GM19239 (cell line): ENCODE measurements at places on chromosomes 6 and 20.
A peak's percentile ranks its signal among the peaks of the same experiment; 100 is the strongest.

GRCh38 chr20:22920898-22921297 lies 114.2 kb upstream of the SSTR4 start:
- DNase-seq = no peak

- DNase-seq = no peak
These were observed 15.0 kb downstream of the ADNP start for GRCh38 chr20:50916257-50916656.

GRCh38 chr6:146578054-146578453 lies 20.7 kb upstream of the ADGB start:
- DNase-seq = no peak

- peak; percentile 83 for DNase-seq
These were observed at the start of gene ZNF512B for GRCh38 chr20:63969838-63970713. TSS of gene ZNF512B (minus strand) at chr20:63969930. CDS start at chr20:63967950, 1,980 bp downstream.

DNA sequence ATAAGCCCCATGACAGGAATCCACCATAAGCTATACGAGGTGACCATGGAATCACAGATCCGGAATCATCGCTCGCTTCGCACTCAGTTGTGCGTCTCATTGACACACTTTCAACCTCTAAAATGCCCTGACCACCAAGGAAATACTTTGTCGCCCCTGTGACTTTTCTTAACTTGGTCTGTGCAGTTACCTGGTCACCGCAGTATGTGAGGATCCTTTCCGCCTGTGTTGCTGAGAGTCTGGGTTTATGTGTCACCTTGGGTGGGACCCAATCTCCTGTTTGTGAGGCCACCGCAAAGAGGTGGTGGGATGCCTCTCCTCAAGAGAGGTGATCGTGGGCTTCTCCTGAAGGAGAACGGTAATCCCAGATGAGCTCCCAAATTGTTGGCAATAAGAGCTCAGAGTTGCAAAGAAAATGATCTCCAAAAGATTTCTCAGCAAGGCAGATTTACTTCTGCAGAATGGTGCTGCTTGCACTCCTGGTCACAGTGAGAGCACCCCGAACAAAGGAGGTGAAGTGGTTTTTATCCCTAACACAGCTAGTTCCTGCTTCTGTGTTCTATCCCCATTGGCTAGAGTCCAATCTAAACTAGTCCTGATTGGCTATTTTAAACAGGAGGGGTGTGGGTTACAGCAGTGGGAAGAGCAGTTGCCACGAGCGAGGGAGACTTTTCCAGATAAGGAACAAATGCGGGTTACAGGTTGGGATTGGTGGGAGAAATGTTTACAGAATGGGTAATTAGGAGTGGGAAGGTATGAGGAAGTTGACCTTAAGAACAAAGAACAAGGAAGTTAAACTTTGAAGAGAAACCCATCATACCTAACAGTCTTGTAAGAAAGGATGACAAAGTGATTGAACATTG lies 9.1 kb upstream of the ZNFX1 start:
- DNase-seq = no peak

DNA sequence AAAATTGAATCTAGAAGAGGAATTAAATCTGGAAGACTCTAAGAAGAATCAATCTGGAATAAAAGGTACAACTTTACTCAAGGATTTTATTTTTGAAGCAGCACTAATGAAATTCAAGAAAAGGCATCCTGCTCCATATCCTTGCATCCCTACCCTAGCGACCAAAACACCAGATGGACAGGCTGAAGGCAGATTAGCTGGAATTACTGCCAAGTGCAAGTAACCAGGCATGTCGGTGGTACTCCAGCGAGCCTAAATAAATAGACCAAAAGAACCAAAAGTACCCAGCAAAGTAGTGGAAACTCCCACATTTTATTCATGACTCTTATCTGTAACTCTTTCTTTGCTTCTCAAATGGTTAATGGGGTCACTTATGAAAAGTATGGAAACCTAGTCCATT lies 21.0 kb downstream of the OPRM1 start:
- no peak for DNase-seq

GRCh38 chr6:100116411-100117194 lies 122.6 kb upstream of the MCHR2 start:
- no peak for DNase-seq

DNA sequence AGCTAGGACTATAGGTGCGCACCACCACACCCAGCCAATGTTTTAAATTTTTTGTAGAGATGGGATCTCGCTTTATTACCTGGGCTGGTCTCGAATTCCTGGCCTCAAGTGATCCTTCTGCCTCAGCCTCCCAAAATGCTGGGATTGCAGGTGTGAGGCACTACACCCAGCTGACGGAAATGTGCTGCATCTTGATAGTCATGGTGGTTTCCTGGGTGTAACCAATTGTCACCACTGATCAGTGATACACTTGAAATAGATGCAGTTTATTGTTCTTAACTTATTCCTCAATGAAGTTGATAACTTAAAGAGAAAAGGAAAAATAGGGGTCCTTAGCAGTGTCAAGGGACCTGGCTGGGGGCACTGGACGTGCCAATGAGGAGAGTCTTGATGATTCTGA lies 92.4 kb downstream of the PPP1R14C start:
- DNase-seq = no peak
